ENCODE measurements at places on chromosomes 1 and 21.

- DNase-seq, result no peak
These were observed 53.6 kb downstream of the FCRL5 start for GRCh38 chr1:157498736-157499090.

DNA sequence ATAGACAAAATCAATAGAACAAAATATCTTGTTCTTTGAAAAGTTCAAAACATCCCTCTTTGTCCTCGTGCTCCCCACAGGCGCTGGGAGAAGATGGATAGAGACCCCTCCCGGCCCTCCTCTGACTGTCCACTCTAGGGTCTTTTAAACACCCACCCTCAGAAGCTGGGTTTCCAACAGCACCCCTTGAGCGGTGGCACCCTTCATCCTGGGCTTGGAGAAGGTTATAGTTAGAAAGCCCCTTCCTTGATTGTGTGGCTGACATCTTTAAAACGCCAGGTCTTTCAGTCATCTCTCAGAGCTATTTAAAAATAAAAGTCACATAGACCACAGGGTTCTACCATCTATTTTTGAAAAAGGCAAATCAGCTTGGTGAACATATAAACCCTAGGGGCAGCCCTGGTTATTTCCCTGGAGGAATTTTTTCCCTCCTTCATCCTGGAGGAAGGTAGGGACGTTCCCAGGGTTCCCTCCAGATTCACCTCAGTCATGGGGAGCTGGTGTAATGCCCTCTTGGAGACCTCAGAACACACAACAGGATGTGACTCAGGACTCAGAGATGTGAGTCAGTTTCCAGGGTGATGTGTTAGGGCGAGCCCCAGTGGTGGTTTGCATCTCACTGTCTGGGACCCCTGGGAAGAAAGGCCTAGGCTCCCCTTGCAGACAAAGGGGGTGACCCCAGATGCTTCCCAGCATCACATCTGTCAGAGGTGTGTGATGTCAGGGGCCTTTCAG is 138.5 kb downstream of the CLIC6 start:
- peak; percentile 96 for DNase-seq

DNA sequence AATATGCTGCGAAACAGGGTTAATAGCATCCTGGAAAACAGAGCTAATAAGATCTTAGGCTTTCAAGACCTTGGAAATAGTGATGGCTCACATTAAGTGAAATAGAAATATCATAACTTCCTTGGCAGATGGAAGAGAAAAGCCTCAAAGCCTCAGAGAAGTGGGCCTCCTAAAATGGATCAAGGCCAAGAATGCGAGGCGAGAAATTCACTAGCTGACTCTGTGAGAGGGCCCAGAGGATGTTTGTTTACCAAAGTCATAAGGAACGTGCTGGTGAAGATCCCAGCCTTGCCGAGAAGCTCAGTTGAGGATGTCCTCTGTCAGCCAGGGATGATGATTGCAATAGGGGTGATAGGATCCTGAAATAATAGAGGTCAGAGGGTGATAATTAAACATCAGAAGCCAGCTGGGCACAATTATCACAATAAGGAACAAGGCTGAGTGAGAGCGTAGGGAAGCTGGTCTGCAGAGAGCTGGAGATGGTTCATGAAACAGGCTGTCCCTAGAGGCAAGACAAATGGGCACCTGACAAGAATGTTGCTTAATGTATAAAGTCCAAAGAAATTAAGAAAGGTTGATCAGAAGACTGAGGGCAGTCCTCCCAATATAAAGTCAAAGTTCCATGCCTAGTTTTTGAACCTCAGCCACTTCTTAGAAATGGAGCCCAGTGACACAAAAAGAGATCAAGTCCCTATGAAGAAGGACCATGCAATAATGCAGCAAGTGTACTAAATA is 101.7 kb upstream of the COG2 start:
- DNase-seq, result no peak

GRCh38 chr1:222521299-222522104 is 26.4 kb downstream of the HHIPL2 start:
- no peak for DNase-seq

- DNase-seq, result no peak
These were observed 860 bp upstream of the SHCBP1L start for GRCh38 chr1:182953826-182954225.

DNA sequence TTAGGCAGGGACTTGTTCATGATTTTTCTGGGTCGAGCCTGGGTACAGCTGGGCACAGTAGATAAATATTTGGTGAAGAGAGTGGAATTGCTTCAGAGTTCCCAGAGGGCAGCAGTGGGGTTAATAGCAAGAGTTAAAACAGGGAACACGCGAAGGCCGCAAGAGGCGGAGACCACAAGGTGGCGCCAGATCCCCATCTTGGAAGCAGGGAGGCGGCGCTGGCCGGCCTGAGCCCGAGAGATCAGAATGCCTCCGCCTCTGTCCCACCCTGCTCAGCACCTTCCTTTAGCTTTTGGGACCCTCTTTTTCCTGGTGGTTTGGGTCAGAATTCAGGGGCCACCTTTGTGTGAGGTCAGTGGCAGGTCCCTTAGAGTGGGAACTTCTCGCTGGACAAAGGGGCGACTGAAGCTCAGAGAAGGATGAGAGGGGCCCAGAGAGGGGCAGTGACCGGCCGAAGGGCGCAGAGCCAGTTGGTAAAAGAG is 6.5 kb upstream of the PADI2 start:
- peak; percentile 80 for DNase-seq

DNA sequence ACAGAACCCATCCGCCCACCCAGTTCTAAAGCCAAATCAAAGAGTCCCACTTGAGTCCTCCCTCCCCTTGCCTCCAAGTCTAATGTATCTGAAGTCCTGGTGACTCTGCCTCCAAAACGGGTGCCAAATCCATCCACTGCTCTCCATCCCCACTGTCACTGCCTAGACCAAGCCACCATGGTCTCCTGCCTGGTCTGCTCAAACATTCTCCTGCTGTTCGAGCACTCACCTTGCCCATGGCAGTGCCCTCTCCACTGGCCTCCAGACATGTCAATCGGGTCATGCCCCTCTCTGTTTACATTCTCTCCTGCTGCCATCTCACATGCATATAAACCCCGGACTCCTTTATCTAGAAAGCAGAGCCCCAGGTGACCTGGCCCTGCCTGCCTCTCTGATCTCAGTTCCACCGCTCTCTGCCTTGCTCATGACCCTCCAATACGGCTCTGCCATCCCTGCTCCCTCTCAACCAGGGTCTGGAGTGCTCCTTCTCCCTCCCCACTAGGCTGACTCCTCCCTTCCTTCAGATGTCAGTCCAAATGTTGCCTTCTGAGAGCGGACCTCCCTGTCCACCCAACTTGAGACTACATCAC is 32.1 kb upstream of the MX1 start:
- DNase-seq, result no peak

DNA sequence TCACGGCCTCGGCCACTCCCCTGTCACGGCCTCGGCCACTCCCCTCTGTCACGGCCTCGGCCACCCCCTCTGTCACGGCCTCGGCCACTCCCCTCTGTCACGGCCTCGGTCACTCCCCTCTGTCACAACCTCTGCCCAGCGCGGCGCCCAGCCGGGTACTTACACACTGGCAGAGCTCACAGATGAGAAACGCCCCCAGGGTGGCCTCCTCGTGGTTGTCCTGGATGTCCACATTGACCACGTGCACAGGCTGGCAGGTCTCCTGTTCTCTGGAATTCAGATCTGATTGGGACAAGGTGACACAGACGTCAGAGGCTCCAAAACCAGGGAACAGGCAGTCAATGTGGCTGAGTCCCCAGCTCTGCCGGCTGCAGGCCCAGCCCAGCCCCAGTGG is 3.3 kb upstream of the TMEM240 start:
- no peak for DNase-seq

GRCh38 chr1:41333146-41333784 is 28.0 kb upstream of the FOXO6 start:
- peak; percentile 64 for DNase-seq

GRCh38 chr1:215584389-215584788 is 17.3 kb downstream of the KCTD3 start:
- DNase-seq, result no peak

Data from astrocyte of the spinal cord (primary cell).